HAP-1 (cell line): ENCODE measurements at places on chromosomes 7 and 10.

DNA sequence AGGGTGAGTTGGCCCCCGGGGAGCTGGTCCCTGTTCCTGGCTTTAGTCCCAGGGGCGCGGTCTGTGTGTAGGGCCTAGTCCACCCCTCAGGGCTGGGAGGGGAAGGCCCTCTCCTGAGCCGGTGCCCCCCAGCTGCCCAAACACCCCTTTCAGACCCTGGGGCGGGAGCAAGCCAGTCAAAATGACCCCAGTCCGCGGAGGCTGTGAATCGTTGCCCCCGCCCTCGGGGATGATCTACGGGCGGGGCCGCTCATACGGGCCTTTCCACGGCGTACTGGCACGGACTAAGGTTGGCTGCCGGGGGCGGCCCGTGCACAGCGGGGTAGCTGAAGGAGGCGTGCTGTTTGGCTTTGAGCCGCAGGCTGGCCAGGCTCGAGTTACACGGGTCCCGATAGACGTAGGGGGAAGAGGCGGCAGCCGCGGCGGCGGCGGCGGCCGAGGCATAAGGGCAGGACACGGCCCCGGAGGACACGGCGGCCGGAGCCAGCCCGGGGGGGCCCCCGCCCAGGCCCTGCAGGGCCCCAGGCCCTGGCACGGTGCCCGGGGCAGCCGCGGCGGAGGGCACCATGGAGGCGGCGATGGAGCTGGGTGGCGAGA lies 4.3 kb downstream of the ELOVL3 start:
- no peak for DNase-seq

DNA sequence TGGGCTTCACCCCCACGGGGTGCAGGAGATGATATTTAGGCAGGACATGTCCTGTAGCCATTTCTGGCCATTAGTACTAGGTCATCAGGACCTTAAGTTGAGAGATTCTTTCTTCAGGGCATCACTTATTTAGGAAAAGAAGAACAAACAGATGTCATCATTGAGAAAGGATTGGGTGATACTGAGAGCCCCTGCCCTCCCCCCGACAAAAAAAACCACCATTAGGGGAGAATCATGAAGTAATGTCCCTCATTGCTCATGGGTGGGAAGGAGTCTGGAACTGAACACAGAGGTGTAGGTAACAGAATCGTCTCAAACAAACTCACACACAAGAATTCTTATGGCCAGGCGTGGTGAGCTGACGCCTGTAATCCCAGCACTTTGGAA lies 6.4 kb upstream of the ORAI2 start:
- no peak for DNase-seq

- peak; percentile 86 for DNase-seq
Observed at GRCh38 chr7:105656922-105657521, 75.7 kb upstream of the EFCAB10 start.

GRCh38 chr10:58755677-58756076 lies 243.0 kb downstream of the BICC1 start:
- no peak for DNase-seq

GRCh38 chr7:1843271-1843861 lies 173.3 kb downstream of the ELFN1 start:
- DNase-seq = no peak

DNA sequence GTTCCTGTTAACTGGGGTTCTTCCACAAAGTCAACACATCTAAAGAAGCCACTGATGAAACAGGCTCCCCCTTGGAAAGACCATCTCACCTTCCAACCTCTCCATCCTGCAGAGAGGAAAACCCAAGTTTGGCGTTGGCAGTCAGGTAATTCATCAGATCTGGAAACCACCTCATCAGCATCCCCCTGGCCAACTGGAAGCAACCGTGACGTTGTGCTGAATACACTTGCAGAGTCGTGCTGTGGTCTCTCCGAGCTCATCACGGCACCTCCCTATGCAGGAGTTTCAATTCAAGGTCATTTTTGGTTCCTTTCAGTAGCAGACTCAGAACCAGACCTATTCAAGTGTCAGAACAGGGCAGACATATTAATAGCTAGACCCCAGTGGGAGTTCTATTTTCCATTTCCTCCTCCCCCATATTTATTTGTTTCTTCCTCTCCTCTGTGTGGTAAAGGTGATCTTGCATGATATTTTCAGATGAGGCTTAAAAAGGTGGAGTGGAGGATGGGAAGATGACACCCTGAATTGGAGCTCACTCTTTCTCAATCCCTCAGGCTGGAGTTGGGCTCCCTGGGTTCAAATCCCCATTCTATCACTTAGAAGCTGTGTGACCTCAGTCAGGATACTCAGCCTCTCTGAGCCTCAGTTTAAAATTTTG lies 149.1 kb upstream of the ADO start:
- DNase-seq = no peak

DNA sequence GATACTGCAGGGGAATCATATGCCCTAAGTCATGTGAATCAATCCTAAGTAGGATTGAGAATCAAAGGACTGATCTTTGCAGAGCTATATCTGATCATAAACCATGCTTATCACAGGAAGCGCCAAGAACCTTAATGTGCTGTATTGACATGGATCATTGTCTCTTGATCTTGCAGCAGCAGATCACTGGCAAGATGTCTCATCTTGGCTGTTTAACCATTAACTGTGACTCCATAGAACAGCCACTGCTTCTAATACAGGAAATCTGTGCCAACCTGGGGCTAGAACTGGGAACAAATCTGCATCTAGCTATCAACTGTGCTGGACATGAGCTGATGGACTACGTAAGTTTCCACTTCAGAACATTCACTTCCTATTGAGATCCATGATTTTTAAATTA lies 21.6 kb downstream of the ENO4 start:
- no peak for DNase-seq

GRCh38 chr7:14714161-14714728 lies 188.3 kb downstream of the DGKB start:
- DNase-seq = no peak

DNA sequence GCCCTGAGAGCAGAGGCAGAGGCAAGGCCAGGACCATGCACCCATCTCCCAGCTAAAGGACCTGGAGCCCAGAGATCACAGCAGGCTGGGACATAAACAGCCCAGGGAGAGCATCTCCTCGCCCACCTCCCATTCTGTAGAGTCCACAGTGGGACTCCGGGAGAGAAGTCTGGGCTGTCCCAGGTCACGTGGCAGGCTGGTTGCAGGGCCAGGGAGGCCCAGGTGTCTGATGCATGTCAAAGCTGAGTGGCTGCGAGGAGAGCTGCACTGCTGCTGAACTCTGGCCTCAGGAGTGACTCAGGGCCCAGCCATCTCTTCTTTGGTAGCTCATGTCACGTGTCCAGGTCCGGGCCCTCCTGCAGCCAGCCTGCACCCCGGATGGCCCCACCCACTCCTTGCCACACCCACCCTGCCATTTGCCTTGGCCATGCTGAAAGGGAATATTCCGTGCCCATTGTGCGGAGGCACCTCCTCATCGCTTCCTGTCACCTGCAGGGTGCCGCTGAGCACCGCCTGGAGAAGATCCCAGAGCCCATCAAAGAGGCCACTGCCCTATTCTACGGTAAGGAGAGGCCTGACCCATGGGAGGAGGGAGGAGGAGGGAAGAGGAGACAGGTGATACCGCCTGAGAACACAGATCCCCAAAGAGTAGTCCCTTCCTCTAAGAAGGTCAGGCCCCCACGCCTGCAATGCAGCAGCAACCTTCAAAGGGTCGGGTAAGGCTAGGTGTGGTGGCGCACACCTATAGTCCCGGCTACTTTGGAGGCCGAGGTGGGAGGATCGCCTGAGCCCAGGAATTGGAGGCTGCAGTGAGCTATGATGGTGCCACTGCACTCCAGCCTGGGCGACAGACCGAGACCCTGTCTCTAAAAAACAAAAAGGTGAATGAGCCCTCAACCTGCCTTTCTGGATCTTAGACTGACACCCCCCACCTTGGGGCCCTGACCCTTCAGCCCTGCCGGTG lies 12.6 kb upstream of the SH2B2 start:
- peak; percentile 47 for DNase-seq

DNA sequence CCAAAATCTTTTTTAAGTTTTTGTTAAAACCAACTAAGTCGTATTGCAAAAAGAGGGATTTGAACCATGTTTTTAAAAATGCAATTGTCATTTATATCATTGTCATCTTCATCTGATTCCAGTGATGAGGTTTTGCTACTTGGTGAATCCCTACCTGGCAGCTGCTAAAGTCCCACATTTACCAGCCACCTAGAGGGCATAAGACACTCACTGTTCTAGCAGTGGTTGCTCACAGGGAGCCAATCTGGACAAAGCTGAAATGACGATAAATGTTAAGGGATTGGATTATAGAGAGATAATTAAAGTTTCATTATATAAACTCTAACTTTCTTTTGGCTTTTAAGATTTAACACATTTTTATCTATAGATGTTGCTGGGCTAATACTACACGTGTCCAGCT lies 18.7 kb downstream of the KIFBP start:
- DNase-seq = no peak

DNA sequence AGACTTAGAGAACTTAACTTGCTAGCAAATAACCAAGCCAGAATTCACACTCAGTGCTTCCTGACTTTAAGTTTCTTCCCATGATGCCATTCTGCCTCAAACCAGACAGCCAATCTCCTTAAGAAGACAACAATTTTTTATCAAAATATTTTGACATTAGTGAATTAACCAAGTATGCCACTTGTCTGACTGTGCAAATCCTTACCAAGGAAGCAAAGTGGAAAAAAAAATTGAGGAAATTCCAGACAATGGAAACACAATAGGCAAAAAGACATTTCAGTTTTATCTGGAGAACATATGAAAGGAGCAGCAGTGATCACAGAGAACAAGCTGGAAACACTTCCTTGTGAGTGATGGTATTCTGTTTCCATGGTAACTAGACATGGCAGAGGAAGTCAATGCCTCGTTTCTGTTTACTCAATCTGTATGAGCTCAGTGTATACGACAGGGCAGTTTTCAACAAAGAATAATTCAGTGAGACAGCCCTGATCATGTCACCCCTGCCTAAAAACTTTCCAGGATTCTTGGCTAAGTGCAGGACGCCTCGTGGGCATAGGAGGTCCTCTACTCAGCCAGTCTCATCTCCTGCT lies 114.2 kb downstream of the DYNC1I1 start:
- peak; percentile 29 for DNase-seq

GRCh38 chr7:137006293-137006692 lies 137.8 kb downstream of the CHRM2 start:
- no peak for DNase-seq

DNA sequence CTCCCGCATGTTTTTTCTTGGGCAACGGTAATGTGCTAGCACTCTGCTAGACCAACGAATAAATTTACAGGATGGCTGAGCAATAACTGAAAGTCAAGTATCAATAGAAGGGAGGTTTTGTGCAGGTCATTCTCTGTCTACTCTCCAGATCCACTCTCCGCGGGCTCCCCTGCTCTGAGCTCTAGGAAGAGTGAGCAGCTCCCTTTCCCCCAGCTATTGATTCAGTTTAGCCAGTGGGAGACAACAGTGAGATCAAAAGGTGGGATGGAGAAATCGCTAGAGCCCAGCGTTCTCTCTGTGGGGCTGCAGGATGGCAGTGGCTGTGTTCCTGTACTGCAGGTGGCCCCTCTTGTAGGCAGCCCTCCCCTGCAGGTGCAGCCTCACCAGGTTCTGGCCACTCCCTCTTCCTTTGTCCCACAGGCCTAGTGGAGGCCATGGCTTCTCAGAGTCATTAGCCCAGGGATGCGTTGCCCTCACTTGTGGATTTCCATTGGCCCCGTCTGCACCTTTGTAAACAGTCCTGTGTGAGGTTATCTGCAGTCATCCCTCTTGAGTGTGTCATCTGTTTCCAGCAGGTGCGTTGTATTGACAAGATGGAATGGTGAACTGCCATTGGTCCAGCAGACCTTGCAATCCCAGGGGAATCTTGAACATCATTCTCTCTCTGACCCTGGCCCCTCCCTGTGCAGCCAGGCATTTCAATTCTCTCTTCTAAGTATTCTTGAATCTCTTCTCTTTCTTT lies 11.1 kb downstream of the MSRB2 start:
- no peak for DNase-seq

DNA sequence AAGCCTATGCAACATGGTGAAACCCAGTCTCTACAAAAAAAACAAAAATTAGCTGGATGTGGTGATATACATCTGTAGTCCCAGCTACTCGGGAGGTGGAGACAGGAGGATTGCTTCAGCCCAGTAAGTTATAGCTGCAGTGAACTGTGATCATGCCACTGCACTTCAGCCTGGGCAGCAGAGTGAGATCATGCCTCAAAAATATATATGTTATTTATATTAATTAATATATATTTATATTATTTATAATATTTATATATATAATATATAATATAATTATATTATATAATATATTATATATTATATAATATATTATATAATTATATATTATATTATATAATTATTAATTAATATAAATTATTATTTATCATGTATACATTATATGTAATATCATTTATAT lies 1158.4 kb upstream of the AUTS2 start:
- DNase-seq = no peak

DNA sequence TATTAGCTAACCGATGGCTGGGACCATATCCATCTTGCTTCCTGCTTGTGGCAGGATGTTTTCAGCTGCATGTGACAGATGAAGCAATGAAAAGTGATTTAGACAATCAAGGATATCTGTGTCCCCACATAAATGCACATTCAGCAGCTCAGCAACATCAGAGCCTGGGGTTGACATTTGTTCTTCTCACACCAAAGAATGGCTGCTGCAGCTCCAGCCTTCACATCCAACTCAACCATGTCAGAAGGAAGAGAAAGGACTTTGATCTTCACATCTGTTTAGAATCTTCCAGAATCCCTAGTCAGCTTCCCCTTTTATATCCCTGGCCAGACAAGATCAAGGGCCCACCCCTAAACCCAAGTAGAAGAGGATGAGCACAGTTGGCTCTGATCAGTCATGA lies 11.9 kb upstream of the FRMPD2 start:
- no peak for DNase-seq

GRCh38 chr10:97572214-97572989 lies at the start of gene ANKRD2:
Gene ANKRD2 (plus strand): TSS chr10:97572779. CDS start chr10:97572789, 10 bp downstream.
- DNase-seq = peak; percentile 56

DNA sequence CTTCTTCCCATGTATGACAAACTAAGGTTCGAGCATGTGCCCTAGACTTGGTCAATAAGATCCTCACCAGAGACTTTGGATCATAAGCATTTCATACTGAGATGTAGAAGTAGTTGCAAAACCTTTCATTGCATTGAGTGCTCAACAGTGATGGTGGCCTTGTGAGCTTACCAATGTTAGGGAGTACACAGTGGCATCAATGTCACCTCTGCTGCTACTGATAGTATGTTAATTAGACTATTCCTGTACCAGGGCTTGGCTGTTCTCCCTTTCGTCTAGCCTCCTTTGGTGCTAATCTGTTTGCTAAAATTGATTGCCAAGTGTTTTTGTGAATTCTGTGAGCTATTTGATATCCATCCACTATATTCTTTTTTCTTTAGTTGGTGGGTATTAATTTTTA lies 264.5 kb upstream of the SEMA3C start:
- DNase-seq = no peak

DNA sequence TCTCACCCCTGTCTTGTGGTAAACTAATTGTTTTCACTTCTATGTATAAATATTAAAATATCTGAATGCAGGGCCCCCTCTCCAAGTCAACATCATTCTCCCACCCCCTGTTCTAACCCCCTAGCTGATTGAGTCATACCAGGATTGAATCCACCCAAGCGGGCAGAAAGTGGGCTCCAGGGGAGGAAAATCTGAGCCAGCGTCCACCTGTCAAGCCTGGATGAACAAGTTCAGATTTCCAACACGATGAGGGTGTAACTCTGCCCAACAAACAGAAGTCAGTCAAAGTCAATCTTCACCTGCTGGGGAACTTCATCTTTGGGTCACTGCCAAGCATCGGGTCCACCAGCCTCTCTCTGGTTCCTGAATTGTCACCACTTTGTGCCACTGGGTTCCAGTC lies 162.9 kb upstream of the CELF2 start:
- no peak for DNase-seq

- no peak for DNase-seq
Observed at GRCh38 chr7:88184848-88185304, 35.0 kb downstream of the SRI start.

- DNase-seq = no peak
Observed at GRCh38 chr10:78518224-78518623, 484.6 kb downstream of the RPS24 start.
